ENCODE measurements at places on chromosomes 3 and 15. TPM values are rescaled to one million over a fixed set of nuclear protein-coding genes. Genes with fewer than 3 reads are reported as not detected.
A peak's percentile ranks its signal among the peaks of the same experiment; 100 is the strongest.

GRCh38 chr3:4503050-4503449 lies 9.9 kb downstream of the ITPR1 start:
- no peak for DNase-seq

- DNase-seq, result peak; percentile 75
These were observed 75.0 kb upstream of the RNU6-1 start for GRCh38 chr15:67914537-67915460.

DPPA2 gene
- not detected for total RNA-seq

UQCC5 gene
- total RNA-seq, result 102 TPM

SAMMSON gene
- total RNA-seq, result not detected

All from H4 (cell line).